ENCODE measurements at places on chromosomes 6 and 20. TPM values are rescaled to one million over a fixed set of nuclear protein-coding genes. Genes with fewer than 3 reads are reported as not detected.
A peak's percentile ranks its signal among the peaks of the same experiment; 100 is the strongest.

The MYLIP gene
- 87.1 TPM for total RNA-seq

DNA sequence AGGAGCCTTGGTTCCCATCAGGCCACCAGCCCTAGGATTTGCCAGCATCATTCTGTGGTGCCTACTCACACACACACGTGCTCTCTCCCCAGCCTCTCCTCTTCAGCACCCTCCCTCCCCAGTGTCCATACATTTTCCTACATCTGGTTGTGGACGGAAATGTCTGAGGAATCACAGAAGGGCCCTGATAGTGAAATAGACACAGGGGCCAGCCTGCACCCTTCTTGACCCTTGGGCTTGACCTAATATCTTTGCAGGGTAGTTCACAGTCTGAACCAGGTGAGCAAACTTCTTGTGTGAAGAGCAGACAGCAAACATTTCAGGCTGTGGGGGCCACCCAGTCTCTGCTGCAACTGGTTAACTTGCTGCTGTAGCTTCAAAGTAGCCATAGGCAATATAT lies 108.5 kb upstream of the NXT1 start:
- DNase-seq = no peak

- DNase-seq = peak; percentile 21
Observed at GRCh38 chr6:53326372-53327016, 22.3 kb downstream of the ELOVL5 start.

The NINL gene
- 37.8 TPM for total RNA-seq

DNA sequence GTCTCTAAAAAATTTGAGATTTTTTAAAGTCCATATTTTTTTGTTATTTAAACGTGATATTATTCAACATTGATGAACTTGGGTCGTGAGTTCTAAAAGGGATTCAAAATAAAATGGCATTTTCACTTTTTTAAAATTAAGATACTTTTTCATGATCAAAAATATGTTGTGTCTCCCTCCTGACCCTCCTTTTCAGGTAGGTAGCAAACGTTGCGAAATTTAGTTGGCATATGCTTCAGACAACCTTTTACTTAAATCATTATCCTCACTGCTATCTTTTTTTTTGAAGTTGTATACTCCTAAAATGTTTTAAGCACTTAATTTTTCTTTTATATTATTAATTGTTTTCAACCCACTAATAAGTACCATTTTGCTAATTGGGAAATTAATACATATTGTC lies 133.5 kb downstream of the ARHGAP18 start:
- no peak for DNase-seq

GRCh38 chr20:14568701-14569100 lies 231.3 kb upstream of the FLRT3 start:
- no peak for DNase-seq
